ENCODE measurements at places on chromosomes 12 and 14. TPM values are rescaled to one million over a fixed set of nuclear protein-coding genes. Genes with fewer than 3 reads are reported as not detected.

The LRRIQ1 gene
- not detected for total RNA-seq

- no peaks in the 10 kb centered on the region for H3K36me3 ChIP-seq
- no peak overlapping the region for H3K27ac ChIP-seq
- no peak overlapping the region for H3K4me3 ChIP-seq
- H3K27me3 ChIP-seq: peaks cover 4% of the 10 kb centered on the region
- H3K4me1 ChIP-seq: no peaks in the 10 kb centered on the region
These were observed 75.2 kb downstream of the TNFAIP2 start for GRCh38 chr14:103198131-103199105.

DNA sequence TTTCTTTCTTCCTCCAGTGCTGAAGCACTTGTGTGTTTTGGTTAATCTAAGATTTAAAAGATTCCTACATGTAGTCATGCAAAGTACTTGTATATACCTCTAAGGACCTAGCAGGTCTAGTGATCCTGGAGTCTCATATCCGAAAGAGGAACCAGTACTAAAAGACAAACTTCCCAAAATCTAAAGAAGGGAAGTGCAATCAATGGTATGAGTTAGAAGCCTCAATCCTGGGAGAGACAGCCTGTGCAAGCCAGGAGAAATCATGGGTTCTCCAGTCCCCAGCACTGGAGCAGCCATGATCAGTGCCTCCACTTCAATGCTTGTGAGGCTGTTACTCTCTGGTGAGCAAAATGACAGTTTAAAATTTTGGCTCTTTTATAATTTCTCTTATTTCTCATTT is 277.4 kb downstream of the DAD1 start:
- DNase-seq: no peak
- peaks cover 3% of the 10 kb centered on the region for H3K4me1 ChIP-seq
- H3K27ac ChIP-seq: no peak overlapping the region

DNA sequence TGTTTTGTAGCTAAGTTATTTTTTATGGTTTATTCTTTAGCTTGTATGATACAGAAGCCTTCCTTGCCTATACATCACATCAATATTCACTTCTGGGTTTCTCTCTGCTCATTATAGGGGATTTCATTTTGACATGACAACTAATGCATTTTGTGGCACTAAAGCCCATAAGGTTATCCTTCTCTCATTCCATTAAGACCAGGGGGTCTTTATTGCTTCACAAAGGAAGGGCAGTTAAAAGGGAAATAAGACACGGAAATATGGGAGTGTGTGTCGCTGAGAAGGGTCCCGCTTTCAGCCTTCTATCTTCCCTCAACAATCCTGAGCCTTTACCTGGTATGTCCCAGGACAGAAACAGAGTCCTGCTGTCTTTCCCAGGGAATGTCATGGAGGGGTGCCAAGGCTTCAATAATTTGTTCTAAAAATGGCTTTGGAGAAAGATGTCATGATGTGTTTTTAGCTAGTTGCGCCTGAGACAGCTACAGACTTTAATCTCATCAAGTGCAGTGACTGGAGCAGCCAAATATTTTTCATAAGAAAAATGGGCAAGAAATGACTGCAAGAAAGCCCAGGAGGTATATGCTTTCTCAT is 1145.4 kb upstream of the TMEM132C start:
- no peak overlapping the region for H3K4me3 ChIP-seq
- no peak for DNase-seq
- no peaks in the 10 kb centered on the region for H3K4me1 ChIP-seq
- H3K27ac ChIP-seq: no peak overlapping the region
- H3K27me3 ChIP-seq: no peaks in the 10 kb centered on the region
- no peaks in the 10 kb centered on the region for H3K36me3 ChIP-seq

DNA sequence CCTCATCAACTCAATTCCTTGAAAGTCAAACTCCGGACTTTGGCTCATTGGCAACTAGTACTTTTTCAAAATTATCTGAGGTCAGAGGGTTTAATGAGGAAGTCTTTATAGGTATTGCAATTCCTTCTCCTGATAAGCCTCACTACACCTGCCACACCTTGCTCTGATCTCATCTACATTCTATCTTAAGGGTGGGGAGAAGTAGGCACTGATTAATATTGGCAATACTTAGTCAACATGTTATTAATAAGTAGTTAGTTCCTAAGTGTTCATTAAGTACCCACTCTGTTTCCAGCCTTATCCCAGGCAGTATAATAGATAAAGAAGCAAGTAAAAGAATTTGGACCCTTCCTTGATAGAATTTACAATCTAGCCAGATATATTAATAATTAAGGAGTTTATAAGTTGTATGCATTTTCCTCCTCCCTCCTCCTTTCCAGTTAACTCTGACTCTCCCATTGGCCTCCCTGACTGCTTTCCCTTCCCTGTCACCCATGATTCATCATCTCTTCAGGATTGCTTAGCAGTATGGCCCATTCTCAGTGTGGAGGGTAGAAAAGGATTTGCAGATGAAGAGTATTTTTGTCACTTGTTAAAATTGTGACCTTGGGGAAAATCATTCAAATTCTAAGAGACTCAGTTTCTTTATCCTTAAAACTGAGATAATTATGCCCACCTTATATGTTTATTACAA is 231.0 kb upstream of the ATP2B1 start:
- H3K4me1 ChIP-seq: peaks cover 11% of the 10 kb centered on the region
- H3K4me3 ChIP-seq: no peak overlapping the region
- no peak overlapping the region for H3K27ac ChIP-seq

DNA sequence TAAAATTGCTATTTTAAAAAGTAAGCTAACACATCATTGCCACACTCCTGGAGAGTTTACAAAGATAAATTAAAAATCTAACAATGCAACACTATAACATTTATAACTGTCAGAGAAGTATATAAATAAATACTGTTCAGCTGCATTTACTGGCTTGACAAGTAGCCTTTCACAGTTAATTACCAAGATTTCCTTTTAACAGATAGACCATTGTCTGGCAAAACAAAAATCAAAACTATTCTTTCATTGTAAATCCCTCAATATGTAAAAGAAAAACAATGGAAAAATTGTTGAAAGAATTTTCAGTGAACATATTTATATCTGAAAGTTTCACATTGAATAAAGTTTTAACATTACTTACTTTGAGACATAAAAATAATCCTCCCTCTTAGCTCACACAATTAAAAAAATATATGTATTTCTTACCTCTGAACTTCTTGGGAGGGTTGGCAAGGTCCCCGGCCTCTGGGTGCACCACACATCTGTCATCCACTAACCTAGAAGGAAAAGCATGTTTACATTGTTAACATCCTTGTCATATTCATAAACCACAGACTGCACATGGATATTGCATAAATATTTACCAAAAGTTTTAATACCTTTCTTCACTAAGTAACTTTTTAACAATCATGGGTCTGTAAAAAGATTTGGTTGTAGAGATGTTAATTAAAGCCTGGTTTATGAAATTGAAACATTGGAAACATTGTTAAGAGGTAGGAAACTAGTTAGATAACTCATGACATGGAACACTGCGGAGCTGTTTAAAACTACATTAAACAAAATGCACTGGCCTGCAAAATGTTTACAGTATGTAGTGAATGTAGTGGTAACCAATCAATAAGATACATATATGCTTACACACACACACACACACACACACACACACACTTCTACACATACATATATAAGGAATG is 43.0 kb downstream of the ITPR2 start:
- peaks cover 24% of the 10 kb centered on the region for H3K36me3 ChIP-seq
- no peak for DNase-seq
- no peak overlapping the region for H3K4me3 ChIP-seq
- H3K27ac ChIP-seq: no peak overlapping the region

The SLCO1B1 gene
- not detected for total RNA-seq
